Coronary artery (tissue), 2 donors: ENCODE measurements at places on chromosomes 3 and 15.
A peak's percentile ranks its signal among the peaks of the same experiment; 100 is the strongest.

DNA sequence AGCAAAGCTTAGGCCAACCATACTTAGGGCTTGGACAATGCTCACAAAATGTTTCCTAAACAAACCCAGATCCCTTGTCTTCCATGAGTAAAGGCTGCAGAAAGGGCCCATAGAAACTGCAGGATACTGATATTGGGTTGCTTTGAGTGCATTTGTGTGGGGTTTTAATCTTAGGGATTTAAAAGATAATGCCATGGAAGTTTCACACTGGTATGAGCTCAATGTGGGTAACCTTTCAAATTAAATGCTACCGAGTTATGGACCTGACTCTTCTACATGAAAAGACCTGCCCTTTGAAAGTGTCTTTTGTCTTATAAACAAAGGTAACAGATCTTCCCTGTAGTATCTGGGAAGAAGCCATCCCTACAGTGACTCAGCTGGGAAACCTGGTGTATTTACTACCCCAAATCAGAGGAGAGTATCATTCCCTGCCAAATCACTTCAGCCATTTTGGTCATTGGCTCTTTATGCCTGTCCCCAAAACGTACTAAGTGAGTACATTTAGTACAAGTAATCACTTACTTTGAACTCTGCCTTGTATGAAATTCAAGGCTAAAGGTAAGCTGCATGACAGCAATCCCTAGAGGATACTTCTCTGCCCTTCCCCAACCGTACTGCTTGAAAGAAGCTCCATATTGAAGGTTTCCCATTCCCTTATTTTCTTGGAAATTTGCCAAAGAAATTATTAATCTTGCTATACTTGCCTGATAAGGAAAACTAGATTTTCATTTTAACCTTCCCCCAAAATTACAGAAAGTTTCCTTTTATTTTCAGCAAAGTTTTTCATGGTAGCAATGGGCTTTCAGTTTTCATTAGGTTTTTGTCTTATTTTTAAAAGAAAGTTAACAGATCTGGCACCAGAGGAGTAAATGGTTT lies 7.2 kb downstream of the TM4SF1 start:
- DNase-seq = no peak

GRCh38 chr3:171791692-171792076 lies 18.6 kb downstream of the PLD1 start:
- no peak for DNase-seq

- no peak for DNase-seq
Measured at GRCh38 chr15:70484993-70485392, 278.4 kb downstream of the UACA start.

- DNase-seq = no peak
Measured at GRCh38 chr3:43154980-43155379, 49.1 kb upstream of the POMGNT2 start.

DNA sequence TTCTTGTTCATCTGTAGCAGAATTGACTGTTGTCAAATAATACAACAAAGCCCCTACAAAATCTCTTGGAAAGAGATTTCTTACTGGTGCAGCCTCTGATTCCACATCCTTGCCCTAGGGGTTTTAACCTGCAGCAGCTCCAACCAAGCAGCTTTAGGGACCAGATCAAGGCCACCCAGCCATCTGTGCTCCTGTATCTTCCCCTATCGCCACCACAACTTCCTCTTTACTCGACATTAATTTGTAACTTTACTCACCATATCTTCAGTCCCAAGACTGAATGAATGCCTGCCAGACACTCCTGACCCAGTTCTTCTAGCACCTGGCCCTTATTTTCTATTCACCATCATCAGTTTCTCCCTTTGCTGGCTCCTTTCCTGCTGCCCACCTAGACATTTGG lies 156.6 kb upstream of the IL12A start:
- no peak for DNase-seq

DNA sequence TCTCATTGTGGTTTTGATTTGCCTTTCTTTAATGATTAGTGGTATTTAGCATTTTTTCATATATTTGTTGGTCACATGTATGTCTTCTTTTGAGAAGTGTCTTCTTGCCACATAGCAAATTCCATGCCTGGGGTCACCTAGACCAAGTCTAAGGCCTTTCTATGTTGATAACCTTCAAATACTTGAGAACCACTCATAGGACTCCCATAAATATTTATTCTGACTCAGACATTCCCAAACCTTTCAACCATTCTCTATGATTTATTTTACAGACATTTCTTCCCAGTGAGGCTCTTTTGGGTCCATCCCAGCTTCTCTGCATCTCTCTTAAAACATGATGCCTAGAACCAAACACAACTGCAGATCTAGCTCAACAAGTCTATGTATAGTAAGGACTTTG lies 69.2 kb downstream of the ATP8B4 start:
- no peak for DNase-seq

DNA sequence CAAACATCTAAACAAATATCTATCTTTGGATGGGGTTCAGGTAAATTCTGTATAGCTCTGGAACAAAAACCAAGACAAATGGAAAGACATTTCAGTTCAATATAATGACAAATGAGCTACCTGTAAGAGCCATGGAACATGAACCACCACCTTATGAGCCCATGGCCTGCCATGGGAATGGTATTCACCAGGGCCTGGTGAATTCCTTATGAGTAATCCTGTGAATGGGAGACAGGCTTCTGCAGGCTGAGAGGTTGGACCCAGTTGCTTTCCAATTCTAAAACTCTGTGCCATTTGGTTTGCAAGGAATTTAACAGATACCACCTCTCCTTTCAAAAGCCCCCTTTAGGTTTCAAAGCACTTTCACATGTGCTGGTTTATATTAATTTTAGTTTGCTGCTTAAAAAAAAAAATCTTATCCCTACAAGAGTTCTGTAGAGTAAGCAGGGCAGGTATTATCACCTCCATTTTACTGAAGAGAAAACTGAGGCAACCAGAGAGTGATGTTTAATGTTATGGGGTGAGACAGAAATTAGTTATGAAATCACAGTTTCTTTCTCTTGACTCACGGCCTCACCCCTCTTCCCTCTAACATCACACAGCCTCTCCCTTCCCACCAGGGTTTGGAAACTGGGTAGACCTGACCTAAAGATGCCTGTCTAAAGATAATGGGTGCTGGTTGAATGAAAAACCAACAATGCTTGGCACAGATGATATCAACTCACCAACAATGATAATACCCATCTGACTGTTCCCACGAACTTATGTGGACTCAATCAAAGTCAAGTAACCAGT lies 397.6 kb upstream of the WNT5A start:
- DNase-seq = no peak

- DNase-seq = no peak
Measured at GRCh38 chr3:182937293-182938051, 42.9 kb downstream of the DCUN1D1 start.

GRCh38 chr3:46186471-46187340 lies 21.4 kb downstream of the CCR1 start:
- DNase-seq = no peak

DNA sequence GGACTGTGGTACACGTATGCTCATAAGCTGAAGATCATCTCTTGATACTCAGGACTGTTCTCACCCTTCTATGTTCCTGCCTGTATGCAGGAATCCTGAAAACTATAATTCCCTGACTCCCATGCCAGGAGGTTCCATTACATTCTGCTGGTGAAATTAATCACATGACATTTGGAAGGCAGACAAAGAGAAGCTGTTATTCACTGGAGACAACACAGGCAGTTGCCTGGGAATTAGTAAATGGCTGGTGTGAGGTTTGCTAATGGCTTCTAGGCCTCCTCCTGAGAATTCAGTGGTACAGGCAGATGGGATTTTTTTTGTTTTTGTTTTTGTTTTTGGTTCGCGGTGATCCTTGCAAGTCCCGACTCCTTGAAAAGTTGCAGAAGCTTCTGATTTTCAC lies 91.4 kb downstream of the CTNNB1 start:
- DNase-seq = no peak

GRCh38 chr3:5456199-5456598 lies 268.7 kb downstream of the EDEM1 start:
- no peak for DNase-seq

DNA sequence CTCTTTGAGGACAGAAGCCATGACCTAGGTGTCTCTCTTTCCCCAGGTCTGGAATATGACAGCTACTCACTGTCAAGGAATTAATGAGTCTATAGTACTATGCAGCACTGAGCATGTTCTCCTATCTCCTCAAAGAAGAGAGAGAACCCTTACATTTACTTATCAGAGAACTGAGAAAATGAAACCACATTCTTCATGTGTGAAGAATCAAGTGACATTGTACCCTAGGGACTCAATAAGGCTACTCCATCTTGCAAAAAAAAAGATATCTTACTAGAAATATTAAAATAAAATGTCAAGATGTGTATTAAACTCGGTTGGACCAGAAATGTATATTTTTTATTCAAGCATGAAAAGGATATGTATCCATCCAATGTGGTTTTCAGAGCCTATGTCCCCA lies 133.2 kb upstream of the COL8A1 start:
- DNase-seq = no peak

DNA sequence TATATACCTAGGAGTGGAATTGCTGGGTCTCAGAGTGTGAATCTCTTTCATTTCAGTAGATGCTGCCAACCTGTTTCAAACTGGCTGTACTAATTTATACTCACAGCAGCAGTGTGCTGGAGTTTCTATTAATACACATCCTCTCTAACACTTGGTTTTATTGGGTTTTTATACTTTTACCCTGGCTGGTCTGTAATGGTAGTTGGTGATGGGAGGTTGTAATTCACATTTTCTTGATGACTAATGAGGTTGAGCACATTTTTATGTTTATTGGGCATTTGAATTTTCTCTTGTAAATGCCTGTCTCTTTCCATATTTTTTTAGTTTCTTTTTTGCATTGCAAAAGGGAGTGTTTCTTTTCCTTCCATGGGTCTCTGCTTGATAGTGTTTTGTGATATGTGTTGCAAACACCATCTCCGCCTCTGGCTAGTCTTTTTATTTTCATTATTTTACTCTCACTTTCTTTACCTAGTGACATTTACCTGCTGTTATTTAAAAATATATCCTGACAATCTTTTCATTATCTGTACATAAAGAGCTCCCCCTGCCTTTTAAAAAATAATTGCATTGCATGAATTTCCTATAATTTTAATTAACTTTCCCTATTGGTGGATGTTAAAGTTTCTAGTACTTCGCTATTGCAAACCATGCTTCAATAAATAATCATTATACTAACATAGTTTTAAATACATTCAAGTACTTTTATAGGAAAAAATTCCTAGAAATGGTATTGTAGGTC lies 49.0 kb upstream of the GCNT3 start:
- DNase-seq = no peak

- DNase-seq = no peak
Measured at GRCh38 chr15:64222573-64223366, 59.9 kb upstream of the PPIB start.

- DNase-seq = no peak
Measured at GRCh38 chr3:108315767-108316301, 19.5 kb downstream of the HHLA2 start.

GRCh38 chr3:66362541-66362941 lies 138.3 kb downstream of the LRIG1 start:
- no peak for DNase-seq

- DNase-seq = no peak
Measured at GRCh38 chr3:99286266-99286845, 352.0 kb upstream of the COL8A1 start.

DNA sequence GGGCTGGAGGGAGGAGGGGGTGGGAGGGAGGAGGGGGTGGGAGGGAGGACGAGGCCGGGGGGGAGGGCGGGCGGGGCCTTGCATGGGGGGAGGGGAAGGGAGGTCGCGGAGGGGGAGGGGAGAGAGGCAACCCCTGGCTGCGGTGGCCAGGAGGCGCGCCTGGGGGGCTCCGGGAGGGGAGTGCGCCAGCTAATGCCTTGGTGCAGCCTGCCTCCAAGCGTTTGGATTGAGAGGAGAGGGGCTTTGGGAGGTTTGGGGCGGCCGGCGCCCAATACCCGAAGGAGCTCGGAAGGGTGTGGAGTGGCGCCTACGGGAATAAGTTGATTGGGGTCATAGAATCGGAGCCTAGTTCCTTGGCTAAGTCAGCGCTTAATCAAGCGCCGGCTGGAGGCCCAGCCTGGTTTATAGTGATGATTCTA lies 557 bp downstream of the TFG start:
- peak; percentile 80 for DNase-seq

DNA sequence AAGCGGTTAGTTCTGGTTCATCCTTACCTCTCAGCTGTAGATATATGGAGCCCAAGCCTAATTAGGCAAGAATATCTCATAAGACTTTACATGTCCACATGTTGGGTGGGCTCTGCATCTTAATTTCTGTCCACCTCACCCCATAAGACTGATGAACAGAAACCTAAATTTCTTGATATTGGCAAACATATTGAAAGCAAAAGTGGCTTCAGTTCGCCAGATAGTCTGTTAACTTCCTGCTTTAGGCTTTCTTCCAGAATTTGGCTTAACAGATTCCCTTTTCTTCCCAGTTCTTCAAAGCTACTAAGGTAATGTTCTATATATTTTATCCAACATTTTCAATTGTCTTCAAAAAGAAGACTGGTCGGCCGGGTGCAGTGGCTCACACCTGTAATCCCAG lies 19.7 kb downstream of the GABPB1 start:
- no peak for DNase-seq

- DNase-seq = no peak
Measured at GRCh38 chr3:43688245-43688650, 2.5 kb upstream of the ABHD5 start.

DNA sequence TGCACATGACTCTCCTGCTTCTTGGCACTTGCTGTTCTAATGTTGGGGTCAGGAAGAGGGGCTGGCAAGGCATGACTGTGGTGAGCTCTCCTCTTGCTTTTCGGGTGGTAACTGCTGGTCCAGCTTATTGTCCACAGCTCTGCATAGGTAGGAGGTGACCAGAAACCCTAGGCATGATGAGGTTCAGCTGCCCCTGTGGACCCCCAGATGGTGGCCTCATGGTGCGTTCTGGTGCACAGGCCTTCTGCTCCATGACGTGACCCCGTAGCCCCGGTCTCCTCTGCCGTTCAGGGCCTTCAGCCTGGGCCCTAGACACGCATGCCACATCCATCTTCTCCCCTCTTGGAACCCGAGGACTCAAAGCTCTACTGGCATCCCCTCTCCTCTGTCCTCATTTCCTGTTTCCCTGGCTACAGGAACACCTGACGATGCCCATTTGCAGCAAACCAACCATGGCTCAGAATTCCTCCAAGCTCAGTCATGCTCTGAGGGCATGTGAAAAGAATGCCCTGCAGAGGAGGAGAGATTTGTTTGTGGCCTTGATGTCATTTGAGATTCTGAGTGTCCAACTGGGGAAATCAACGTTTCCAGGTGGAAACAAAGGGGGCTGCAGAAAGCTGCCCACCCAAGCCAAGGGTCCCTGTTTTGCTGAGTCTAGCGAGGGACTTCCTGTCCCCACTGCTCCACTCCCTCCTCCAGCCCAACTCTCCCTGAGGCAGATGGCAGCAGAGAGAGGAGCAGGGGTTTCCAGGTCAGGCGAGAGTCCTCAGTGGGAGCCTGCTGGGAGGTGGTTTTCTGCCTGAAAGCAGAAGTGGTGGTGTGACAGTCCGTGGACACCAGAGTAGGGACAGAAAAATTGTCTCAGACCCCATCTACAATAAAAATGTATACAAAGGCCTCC lies 198.7 kb upstream of the LYSMD4 start:
- no peak for DNase-seq

- DNase-seq = no peak
Measured at GRCh38 chr3:117252651-117253050, 543.1 kb downstream of the TUSC7 start.
